Omental fat pad (tissue), 4 donors: ENCODE measurements at places on chromosomes 11 and 22. TPM values are rescaled to one million over a fixed set of nuclear protein-coding genes. Genes with fewer than 3 reads are reported as not detected.

- no peak for DNase-seq
Measured at GRCh38 chr22:35173655-35174054, 83.6 kb upstream of the HMGXB4 start.

DNA sequence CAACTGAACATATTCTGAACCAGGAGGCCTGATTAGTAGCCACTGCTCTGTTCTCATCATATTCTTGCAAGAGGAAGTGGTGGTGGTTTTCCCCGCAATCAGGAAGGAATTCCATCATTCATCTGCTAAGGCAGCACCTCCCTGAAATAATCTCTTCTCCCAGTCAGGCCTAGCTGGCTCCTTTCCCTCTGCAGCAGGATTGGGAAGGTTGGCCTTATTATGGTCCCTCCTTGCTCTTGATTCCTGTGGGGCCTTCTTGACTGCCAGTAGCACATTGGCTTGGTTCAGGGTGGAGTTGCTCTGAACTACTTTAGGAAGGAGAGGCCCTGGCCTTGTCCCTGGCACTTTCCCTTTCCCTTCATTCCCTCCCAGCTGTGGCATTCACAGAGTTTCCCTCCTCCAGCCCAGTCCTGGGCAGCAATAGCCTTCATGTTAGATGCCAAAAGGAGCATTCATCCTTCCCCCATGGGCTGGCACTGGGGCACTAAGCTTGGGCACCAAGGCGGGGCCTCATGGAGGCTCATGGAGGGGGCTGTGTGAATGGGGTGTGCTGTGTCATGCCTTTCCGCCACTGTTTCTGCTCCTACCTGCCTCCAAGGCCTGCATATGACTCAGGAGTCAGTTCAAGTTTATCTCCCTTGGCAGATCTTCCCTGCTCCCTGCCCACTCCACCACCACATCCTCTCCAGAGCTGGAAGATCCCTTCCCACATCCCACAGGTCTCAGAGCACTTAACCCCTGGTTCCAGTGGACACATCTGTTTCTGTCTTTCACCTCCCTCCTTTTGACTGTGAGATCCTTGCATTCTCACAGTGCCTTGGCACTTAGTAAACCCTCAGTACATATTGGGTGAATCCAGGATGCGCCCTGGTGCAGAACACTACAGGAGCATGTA, 27.6 kb upstream of the CD44 start:
- no peak for DNase-seq

DNA sequence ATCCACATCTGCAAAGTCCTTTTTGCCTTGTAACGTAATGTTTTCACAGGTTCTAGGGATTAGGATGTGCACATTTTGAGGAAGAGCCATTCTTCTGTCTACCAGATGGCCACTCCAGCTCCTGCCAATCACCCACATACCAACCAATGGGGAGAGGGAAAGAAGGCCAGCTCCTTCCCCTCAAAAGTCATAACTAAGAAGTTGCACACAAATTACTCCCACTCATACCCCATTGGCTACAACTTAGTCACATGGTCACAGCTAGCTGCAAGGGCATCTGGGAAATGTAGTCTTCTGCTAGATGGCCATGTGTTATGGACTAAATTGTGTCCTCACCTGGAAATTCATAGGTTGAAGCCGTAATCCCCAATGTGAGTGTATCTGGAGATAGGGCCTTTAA, 15.4 kb upstream of the MYOD1 start:
- no peak for DNase-seq

DNA sequence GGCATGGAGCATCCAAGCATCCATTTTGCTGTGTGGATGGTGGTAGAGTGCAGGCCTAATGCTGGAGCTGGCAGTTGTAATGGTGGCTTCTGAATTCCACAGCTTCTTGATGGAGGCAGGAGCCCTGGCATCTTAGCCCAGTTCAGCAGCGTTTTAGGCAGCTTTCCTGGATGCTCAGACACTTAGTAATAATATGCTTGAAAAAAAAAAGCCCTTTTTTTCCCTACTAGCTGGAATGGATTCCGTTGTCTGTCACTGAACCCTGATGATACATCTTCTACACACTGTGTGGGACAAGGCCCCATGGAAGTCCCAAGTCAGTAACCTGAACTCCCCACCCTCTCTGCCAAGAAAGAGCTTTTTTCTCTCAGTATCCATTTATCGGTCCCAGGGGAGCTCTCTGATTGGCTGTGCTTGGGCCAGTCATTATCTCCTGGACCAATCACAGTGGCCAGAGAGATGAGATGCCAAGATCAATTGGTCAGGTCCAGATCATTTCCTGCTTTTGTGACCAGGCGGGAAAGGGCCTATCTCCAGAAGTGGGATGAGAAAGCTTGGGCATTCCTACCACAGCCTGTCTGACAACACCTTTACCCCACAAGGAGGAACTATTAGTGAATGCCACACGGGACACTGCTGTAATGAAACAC, 34.2 kb downstream of the MCM5 start:
- no peak for DNase-seq

DNA sequence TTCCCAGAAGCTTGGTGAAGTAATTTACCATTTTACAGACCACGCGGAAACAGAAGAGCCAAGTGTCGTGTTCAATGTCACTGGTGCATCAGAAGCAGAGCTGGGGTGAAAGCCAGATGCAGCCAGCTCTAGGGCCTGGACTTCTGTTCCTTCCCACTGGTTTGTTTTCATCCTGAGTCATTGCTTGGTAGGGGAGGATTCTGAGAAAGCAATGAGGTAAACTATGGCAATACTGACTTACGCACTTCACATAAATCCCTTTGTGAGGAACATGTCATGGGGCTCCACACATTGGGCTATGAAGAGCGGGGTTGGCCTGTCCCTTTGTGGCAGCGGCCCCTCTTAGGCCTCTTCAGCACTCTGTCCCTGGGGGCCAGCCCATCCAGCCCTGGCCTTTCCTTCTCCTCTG, 52.4 kb upstream of the RBFOX2 start:
- no peak for DNase-seq

- DNase-seq, result no peak
Measured at GRCh38 chr11:35524780-35525179, 636 bp downstream of the PAMR1 start.

DNA sequence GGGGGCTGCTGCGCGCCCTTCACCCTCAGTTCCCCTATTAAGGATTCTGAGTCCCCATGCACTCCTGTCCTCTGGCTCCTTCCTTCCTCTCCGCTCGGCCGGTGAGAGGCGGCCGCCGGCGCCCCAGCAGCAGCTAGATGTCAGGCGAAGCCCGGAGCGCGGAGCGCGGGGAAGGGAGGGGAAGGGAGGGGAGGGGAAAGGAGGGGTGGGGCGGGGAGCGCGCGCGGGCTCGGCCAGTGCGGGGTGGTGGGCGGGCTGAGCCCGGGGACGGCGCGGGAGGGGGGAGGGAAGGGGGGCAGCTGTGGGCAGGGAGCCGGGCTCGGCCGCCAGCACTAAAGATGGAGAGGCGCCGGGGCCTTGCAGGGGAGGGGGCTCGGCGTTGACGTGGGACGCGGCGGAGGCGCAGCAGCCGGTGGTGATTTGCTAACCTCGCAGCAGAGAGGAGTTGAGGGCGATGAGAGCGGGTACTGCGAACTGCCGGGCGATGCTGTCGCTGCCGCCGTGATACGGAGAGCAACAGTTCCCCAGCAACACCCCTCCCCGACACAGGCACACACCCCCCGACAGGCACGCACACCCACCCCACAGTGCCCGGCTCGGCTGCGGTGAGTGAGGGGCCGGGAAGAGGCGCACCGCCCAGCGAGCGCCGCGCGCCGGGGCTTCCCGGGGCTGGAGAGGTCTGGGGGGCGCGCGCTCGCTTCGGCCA, at the start of gene ZBTB16:
Gene ZBTB16 (plus strand): TSS at position 434 of the 706 bp plus-strand sequence. CDS start 3,590 bp downstream, outside the sequence.
- DNase-seq, result no peak

The PLXNB2 gene
- 130 TPM for total RNA-seq

The BLID gene
- 6.5 TPM for total RNA-seq

The OR1S2 gene
- total RNA-seq, result not detected

The MS4A7 gene
- total RNA-seq, result 117 TPM

The ELFN2 gene
- total RNA-seq, result 0.32 TPM

The TREH gene
- total RNA-seq, result not detected

The ALDH3B1 gene
- 34.1 TPM for total RNA-seq
